ENCODE measurements at places on chromosomes 12 and 14.

GRCh38 chr12:57148469-57149244, 1.2 kb upstream of the LRP1-AS start:
- DNase-seq, result no peak

GRCh38 chr12:56288705-56289387, 11.3 kb downstream of the CS start:
- no peak for DNase-seq

DNA sequence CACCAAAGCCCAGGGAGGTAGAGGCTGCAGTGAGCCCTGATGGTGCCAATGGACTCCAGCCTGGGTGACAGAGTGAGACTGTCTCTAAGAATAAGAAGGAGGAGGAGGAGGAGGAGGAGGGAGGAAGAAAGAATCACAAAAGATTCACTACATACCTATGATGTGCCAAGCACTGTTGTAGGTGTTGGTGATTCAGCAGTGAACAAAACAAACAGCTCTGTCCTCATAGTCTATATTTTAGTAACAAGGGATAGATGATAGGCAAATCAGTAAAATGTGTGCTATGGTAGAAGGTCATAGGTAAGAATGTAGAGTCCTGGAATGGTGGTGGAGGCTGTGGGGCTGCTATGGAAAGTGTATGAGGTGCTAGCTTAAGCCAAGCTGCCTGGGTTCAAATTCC, 18.0 kb upstream of the ABHD12B start:
- DNase-seq, result no peak

DNA sequence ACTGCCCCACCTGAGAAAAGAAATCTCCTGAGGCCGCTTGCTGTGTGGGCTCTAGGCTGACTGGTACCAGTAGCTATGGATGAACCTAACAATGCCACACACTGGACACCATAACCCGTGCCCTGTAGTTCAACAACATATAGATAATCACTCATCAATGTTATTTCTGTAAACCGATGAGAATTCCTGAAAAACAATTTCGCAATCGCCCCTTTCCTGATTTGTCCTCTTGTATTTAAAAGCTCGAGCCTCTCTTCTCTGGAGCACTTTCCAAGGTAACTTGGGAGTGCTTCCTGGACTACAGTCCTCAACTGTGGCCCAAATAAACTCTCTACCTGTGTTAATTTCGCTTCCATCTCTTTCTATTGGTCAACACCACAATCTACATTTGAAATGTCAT, 26.1 kb upstream of the PPP2R5C start:
- DNase-seq, result no peak

GRCh38 chr14:61561657-61562276, 133.5 kb upstream of the HIF1A start:
- DNase-seq, result peak; percentile 55

DNA sequence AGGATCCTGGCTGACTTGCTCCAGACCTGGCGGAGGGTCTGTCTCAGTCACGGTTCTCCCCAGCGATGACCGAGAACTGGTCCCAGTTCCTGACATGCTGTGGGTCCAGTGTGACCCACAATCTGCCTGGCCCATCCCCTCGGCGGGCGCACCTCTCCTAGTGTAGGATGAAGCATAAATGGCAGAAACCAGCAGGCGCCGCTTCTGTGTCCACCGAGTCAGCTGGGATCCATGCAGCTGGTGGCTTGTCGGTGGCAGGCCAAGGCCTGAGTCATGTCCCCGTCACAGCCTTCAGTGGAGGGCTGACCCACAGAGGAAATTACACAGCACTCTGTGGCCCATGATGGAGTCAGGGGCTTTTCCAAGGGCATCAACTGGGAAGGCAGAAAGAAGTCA, 38.5 kb downstream of the NFKBIA start:
- no peak for DNase-seq

DNA sequence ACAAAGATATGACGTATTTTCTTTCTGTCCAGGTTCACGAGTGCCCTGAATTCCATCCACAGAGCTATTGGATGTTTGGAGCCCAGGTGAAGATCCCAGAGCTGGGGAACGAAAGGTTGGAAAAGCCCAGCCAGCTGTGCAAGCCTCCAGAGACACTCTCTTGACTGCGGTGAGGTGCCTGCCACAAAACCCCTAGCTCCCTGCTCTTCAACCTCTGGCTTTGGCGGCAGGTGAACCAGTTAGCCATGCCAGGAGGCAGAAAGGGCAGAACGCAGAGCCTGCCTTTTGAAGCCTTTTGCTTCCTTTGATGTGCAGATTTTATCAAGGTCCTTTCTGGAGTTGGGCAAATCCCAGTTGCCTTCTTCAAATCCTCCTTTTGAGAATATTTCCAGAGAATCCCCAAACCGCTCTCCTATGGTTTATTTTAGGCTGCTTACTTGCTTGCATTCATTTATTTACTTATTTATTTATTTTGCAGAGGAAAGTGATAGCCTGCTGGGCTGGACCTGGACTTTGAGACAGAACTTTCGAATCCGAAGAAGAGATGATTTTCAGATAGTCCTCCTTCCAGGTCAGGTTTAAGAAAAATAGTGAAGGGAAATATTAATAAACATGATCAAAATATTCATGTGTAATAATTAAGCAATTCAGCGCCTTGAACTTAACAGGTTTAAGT, 411.2 kb upstream of the TBX3 start:
- DNase-seq, result no peak

DNA sequence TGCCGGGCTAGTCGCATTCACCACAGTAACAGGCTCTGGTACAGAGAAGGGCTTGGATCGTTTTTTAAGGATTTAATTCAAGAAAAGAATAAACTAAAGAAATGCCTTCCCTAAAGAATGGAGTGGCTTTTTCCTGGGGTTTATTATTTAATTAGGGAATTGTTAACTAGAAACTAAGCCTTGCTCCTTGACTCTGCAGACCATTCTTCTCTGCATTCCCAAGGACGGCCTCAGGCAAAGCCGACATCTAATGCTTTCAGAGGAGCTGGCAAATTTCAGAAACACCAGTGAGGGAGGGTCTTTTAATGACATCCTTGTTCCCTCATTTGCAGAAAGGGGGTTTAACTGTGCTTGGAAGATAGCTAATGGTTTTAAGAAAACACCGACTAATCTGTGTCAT, 174.0 kb downstream of the EGLN3 start:
- no peak for DNase-seq

DNA sequence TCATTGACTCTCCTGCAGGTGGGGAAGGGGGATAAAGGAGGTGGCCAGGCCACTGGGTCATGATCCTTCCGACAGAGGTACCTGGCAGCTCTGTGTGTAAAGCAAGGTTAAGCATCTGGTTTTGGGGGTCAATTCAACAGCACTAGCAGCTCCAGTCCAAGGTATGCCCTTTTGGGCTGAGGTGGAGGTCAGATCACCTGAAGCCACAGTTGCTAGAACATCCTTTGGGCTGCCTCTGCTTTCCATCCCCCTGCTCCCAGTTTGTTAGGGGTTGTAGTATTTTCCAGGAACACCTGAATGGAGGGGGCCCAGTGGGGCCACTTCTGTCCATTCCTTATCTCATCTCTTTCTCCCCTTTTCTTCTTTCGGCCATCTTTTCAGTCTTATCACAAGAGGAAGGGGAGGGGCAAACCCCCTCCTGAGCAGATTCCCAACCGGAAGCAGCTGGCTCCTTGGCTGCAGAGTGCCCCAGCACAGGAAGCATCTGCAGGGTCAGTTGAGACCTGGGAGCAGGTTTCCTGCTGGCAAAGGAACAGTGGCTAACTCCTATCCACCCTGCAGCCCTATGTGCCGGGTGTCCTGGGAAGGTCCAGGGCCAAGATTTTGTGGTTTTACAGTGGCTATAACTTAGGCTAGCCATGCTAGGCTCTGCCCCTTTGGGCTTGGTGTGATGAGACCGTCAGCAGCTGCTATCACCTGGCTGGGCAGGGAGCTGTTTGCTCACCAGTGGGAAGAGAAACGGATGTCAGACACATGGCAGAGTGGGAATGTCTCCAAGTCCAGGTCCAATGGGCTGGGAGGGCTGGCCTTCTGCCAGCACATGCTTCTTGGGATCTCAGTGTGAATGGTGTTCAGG, 40.2 kb downstream of the SH2B3 start:
- no peak for DNase-seq

GRCh38 chr14:101357038-101357437, 204.3 kb upstream of the DIO3 start:
- DNase-seq, result no peak

DNA sequence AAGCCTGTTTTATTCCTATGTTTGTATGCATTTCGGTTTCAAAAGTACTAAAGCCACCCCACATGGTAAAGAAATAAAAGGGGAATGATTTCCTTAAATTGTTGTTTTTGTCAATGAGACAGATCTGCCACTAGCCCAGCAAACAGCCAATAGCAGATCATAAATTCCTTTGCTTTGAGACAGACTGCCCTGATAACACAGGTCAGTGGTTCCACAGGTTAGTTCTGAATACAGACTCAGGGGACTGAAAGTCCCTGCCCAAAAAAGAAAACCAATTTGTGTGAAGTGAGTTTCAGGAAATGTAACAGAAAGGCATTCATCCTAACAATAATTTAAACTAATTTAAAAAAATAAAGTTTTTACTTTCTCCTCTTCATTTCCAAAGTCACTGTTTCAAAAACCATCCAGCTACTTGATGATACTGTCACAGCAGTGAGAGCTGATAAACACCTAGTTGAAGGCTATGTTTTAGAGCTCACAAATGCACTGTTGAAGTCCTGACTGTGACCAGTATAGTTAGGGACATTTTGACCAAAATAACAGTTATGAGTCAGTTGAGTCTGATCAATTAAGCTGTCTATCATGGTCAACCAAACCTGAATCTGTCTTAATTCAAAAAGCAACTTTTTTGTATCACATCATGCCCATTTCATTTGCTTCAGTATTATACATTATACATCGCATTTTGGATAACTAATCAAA, 77.7 kb downstream of the LGR5 start:
- no peak for DNase-seq

DNA sequence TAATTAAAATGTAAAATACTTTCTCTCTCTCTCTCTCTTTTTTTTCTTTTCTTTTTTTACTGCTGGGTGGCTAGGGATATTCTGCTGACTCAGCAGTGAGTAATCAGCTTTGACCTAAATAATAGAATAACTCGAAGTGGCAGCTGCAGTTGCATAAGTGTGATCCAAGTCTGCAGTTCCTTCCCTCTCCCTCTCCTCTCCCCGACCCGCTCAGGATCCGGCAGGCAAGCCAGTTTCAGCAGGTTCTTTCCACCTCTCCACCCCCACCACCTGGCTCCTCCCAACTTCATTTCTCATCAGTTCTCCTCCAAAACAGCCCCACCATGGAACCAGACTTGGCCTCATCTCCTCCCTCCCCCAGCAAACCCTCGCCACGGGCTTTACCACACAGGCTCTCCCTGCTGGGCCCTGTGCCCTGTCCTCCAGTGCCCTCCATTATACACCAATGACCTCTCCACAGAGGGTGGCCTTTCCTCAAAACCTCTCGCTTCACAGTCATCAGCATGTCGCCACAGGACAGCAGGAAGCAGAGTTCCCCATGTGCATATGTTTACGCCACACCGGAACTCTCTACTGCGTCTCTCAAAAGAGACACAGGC, 22.4 kb downstream of the SLC7A8 start:
- DNase-seq, result no peak

DNA sequence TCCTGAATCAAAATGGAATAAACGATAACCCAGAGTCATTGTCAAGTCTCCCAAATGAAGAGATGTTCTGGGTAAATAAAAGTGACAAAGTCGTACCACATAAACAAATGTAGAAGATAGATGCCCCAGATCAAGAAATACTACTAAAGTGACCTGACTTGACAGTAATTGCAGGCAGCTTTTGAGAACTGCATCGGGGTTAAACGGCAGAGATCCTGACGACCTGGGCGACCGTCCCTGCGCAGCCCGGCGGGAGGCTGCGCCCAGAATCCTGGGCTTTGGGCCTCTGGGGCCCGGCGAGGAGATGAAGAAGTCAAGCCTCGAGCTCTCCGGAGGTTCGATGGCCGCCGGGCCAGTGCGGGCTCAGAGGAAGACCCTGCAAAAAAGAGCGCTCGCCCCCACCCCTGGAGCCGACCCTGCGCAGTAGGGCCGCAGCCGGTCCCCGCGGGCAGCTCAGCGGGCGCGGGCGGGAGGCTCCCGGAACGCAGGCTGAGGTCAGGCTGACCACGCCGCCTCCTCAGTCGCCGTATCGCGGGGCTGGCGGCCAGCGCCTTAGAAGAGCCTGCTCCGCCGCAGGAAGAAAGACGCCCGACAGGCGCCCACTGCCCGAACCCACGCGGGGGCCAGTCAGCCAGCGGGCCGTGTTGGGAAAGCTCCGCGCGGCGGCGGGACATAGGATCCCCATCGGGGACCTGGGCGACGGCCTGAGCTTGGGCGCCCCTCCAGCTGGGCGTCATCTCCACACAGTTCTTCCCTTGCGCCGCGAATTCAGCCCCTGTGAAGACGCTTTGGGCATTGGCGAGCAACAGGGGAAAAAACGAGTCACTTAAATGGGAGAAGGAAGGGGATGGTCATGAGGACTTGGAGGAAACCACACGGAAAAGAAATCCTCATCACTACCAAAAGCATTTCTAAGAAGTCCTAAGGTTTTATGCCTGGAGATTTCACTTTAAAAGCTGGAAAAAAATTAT, 16.0 kb downstream of the NKX2-1 start:
- DNase-seq, result no peak

DNA sequence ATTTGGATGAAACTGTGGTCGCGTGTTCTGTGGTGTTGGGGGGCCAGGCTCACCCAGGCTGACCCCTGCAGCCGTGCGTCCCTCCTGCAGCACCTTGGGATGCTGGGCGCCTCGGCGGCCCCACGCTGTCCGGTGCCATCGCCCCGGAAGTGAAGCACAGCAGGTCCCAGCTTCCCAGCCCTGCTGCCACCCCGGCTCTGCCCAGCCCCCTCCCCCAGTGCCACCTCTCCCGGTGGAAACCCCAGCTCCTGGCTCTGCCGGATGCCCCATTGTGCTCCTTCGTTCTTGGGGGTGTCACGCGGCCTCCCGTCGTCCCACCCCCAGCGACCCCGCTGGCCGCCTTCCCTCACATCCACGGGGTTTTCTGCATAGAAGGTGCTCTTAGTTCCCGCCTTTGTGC, 25.2 kb downstream of the LRCOL1 start:
- no peak for DNase-seq

GRCh38 chr14:77238356-77238755, 32.6 kb downstream of the NGB start:
- no peak for DNase-seq

GRCh38 chr12:127300075-127300474, 966.9 kb upstream of the TMEM132C start:
- no peak for DNase-seq

DNA sequence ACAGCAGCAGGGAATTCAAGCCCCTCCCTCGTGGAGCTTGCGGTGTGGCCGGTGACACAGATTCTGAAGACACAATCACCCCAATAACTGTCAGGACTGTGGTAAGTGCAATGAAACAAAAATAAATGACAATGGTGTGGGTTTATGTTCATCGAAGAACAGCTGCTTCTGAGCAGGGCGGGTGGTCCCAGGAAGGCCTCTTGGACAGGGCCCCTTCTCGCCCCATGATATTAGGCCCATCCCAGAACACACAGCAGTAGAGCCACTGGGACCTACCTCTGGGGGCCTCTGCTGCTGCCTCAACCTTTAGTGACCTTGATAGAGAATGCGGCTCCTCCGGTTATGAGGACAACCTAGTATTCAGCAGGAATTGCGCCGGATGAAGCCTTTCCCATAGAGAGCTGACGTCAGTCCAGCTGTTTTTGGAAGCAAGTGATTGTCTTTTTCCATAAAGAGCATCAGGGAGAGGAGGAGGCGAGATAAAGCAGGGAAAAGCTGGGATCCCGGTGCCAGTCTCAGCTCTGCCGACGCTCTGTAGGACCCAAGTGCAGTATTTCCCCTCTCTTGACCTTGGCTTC, 84.1 kb upstream of the BCL11B start:
- DNase-seq, result no peak

- DNase-seq, result no peak
These were observed 41.6 kb downstream of the RHOJ start for GRCh38 chr14:63245893-63246292.

Measured in tibial nerve (tissue), 4 donors.